ENCODE measurements at places on chromosomes 2 and 18.

DNA sequence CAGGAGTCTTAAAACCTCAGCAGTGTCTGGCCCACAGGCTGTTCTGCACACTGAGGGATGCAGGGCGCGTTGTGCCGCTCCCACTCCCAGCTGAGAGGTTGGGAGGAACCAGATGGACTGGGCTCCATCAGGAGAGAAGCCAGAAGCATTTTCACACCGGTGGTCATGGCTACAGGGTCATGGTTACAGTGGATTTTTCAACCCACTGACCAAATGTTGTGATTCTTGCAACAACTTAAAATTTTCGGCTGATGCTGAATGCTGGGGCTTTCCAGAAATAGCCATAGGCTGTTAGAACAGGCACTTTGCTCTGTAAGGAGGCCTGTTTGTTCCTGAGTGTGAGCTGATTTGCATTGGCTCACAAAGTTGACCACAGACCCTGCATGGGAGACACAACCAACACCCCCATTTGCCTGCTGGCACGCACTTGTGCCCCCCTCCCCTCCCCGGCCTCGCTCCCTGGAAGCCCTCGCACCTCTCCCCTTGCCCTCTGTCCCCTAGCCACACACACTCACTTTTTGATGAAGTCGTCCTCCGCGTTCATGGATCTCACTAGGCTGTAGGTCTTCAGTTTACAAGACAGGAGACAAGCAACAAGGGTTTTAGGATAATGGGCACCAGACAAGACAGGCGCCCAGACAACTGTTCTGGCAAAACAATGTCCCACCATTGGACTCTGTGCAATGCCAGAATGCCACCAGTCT, 3.4 kb downstream of the LPIN1 start:
- peak; percentile 55 for DNase-seq

GRCh38 chr18:46098616-46098933, 479 bp upstream of the ATP5F1A start:
- DNase-seq, result no peak

- no peak for DNase-seq
These were observed 78.4 kb upstream of the MEX3C start for GRCh38 chr18:51275712-51276476.

DNA sequence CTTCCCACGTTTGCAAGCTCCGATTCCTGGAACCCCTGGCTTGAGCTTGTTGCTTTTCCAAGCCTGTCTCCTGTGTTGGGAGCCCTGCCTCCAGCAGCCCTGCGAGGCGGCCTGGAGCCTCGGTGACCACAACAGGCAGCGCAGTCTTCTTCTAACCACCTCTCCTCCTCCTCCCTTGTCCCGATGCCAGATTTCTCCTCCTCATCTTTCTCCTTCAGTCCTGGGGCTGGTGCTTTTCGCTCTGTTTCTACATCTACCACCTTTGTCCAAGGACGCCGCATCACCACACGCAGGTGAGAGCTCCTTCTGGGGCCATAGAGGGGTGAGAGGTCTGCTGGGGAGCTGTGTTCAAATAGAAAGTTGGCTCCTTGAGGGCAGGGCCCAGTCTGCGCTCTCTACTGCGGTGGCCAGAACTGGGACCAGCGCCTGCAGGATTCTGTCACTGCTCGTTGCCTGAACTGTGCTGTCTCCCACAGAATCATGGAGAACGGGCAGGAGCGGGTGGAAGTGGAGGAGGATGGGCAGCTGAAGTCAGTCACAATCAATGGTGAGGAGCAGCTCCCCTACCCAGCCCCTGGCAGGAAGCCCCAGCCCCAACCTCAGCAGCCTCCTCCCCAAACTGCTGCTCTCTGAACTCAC, 3.9 kb downstream of the DNAJB2 start:
- peak; percentile 8 for DNase-seq

DNA sequence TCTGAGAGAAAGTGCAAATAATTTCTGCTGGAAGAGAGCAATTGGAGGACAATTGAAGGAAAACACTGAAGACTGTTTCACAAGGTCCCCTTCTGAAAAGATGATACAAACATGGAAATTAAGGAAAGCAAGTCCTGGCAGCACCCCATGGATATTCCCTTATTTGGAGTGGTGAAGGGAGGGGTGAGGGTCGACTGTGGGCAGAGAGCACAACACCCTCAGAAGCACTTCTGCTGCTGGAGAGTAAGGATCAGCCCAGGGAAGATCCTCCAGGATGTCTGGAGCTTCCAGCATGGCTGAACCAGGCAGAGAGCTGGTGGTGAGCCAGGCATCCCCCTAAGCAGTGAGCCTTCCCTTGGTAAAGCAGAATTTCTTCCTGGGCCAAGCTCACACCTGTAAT, 54.7 kb downstream of the LINC00305 start:
- DNase-seq, result no peak

DNA sequence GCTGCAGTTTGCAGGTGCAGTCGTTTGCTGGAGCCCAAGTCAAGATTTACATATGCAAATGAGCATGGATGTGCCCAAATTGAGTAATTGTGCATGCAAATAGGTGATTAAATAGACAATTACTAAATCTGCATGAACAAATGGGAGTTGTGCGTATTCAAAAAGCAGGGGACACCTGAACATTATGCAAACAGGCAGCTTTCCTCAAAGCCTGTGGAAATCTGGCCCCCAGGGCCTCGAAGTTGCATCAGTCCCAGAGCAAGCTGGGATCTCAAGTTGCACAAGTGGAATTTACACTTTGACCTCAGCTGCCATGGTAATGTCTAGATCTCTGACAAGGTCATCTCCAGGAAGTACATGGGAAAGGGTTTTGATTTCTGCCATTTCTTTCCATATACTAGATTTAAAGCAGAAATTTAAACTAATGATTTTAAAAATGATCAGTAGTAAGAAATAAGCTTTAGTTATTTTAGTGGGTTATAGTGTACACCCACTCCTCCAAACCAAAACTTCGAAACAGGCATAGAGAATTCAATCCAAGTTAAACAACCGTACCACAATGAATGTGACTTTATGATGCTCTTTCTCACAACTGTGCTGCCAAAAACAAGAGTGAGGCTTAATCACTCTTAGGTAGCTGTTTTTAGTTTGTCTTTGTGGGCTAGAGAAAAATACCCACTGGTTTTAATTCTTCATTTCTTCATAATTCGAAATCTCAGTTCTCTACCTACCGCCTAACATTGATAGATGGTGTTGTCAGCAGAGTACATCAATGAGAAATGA, 110.7 kb downstream of the RND3 start:
- no peak for DNase-seq
